GM04503 (cell line): ENCODE measurements at places on chromosomes 1 and 21.

- no peak for DNase-seq
Measured at GRCh38 chr1:17120962-17121837, 1.9 kb upstream of the PADI2 start.

DNA sequence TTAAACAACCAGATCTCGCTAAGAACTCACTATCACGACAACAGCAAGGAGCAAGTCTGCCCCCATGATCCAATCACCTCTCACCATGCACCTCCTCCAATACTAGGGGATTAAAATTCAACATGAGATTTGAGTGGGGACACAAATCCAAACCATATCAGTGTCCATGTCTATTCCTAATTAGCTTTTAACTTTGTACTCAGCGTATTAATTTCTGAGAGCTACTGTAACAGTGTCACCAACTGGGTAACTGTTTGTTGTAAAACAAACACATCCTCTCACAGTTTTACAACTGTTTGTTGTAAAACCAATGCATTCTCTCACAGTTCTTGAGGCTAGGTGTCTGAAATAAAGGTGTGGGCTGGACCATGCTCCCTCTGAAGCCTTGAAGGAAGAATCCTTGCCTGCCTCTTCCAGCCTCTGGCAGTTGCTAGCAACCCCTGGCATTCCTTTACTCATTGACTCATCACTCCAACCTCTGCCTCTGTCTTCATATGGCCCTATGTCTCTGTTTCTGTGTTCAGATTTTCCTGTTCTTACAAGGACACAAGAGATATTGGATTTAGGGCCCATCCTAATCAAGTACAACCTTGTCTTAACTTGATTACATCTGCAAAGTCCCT, 121.2 kb downstream of the LTN1 start:
- DNase-seq, result no peak

- no peak for DNase-seq
Measured at GRCh38 chr21:25983745-25984144, 186.8 kb downstream of the APP start.

DNA sequence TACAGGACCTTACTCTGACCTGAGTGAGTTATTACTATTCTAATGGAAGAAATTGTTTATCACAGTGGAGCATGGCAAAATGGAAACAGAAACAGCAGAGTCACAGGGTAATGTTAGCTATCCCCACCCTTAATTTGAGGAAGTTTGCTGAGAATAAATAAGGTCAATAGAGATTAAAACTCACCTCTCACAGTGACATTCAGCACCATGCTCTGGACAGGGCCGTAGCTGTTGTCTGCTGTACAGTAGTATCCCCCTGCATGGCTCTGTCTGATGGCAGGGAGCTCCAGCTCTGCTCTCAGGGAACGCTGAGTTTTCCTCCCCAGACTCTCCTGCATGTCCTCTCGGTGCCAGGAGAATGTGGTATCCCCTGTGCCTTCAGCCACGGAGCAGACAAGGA, 11.9 kb downstream of the FCRL4 start:
- DNase-seq, result no peak

GRCh38 chr1:42282024-42282579, 52.9 kb downstream of the FOXJ3 start:
- DNase-seq, result peak; percentile 74

DNA sequence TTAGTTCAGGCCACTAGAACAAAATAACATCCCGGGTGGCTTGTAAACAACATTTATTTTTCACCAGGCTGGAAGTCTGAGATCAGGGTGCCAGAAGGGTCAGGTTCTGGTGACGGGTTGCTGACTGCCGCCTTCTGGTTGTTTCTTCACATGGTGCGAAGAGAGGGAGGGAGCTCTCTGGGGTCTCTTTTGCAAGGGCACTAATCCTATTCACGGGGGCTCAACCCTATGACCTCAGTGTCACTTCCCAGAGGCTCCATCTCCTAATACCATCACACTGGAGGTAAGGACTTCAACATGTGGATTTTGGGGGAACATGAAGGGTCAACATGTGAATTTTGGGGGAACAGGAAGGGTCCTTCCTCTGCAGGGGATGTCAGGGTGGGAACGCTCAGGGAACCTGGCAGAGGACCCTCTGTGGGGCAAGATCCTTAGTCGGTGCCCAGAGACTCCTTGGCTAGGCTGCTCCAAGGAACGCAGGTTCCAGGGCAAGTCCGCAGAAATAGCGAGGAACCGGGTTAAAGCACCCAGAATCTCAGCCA, 8.7 kb upstream of the C2CD2 start:
- no peak for DNase-seq
